T-helper 17 cell (primary cell): ENCODE measurements at places on chromosomes 5 and 9. TPM values are rescaled to one million over a fixed set of nuclear protein-coding genes. Genes with fewer than 3 reads are reported as not detected.

The EIF4EBP3 gene
- 9.1 TPM for total RNA-seq

The ABO gene
- 2.1 TPM for total RNA-seq

The DNAJC25 gene
- total RNA-seq = 3.6 TPM

The CD14 gene
- 9.2 TPM for total RNA-seq

DNA sequence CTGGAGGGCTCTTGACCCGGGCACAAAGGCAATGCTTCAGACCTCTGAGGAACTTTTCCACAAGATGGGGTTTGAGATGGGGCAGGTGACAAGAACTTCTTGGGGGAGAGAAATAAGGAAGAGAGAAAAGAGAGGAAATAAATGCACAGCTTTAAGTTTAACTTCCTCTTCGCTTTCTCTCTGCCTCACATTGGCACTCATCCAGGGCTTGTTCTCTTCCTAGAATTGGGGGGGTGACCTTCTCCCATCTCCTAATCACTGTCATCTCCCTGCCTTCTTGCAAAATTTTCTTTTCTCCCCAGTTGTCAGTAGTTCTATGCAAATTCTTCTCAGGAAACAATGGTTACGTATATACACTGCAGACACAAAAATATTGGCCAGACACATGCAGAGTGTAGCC lies 19.1 kb upstream of the ADCY2 start:
- no peak overlapping the region for H3K27ac ChIP-seq
- DNase-seq = no peak
- H3K4me3 ChIP-seq = no peak overlapping the region
- no peaks in the 10 kb centered on the region for H3K27me3 ChIP-seq
- H3K4me1 ChIP-seq = no peaks in the 10 kb centered on the region

GRCh38 chr5:66694036-66694435 lies 97.8 kb downstream of the MAST4 start:
- no peaks in the 10 kb centered on the region for H3K4me1 ChIP-seq
- DNase-seq = no peak
- H3K27ac ChIP-seq = no peak overlapping the region
- H3K36me3 ChIP-seq = peaks cover 2% of the 10 kb centered on the region
- H3K4me3 ChIP-seq = no peak overlapping the region
- H3K27me3 ChIP-seq = peaks cover 28% of the 10 kb centered on the region
